ENCODE measurements at places on chromosomes 2 and 18.

DNA sequence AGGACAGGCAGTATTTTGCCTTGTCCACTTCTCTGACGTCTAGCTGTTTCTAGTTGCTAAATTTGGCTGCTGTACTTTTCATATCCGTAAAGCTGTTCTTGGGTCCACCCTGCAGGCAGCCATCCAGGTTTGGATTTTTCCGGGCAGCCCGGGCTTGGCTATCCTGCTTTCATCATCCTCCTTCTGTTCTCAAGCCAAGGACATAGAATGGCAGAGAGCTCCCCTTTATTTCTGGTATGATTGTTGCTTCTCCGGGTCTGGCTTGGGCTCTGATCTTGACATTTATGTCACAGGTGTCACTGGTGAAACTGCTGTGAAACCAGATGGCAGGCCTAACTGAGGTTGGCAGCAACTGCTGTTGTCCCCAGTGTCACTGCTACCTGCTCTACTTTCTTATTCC lies 35.5 kb downstream of the SCN2A start:
- DNase-seq, result no peak

GRCh38 chr2:69545477-69545932 lies 98.0 kb downstream of the AAK1 start:
- DNase-seq, result no peak

- no peak for DNase-seq
Measured at GRCh38 chr2:152405206-152406118, 70.5 kb downstream of the FMNL2 start.

DNA sequence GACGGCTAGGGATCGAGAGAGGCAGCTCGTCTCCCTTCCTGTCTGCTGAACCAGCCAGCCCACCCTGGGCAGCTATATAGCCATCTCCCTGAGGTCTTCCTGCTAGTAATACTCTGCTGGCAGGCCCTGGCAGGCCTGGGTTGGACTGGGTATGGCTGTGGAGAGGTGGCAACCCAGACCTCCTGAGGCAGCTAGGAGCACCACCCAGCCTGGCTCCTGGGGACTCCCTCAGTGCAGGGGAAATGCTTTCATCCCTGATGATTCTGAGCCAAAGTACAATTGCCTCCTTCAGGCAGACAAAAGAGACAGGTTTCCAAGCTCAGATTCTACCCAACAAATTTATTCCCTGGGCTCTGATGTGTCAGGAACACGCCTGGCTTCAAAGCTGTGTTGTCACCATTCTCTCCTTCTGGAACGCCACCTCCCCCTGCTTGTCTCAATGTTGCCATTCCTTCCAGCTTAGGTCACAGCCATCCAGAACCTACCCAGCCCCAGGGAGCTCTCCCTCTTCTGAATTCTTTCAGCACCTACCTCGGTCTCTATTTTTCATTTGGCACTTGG lies 4.7 kb upstream of the DNAJB2 start:
- DNase-seq, result no peak

DNA sequence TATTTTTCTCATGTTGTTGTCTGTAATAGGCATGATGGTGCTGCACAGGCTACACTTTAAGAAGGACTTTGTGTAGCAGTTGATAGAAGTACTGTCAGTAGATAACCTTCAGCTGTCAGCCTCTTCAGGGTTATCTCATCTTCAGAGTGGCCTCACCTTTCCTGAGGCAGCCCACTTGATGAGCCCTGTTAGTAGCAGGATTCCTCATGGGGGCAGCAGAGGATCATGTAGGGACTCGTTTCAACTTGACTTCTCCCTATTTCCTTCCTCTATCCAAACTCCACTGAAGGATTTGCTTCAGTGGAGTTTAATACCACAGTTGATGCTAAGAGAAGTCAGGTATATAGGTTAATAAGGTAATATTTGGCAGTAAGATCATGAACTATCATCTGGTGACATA lies 530.3 kb upstream of the FSIP2 start:
- no peak for DNase-seq

DNA sequence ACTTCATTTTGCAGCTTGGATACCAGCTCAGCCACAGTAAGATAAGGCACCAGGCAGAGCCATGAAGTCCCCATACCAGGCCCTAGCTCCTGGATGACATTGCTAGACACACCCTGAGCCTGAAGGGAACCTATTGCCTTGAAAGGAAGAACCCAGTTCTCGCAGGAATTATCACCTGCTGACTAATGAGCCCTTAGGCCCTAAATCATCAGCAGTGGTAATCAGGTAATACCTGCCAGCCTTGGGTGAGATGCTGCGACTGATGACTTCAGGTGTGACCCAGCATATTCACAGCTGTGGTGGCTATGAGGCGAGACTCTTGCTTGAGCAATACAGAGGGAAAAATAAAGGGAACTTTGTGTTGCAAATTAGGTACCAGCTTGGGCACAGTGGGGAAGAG lies 24.9 kb downstream of the CLK1 start:
- no peak for DNase-seq

- DNase-seq, result no peak
Measured at GRCh38 chr2:35462226-35462998, 893.2 kb upstream of the CRIM1 start.

GRCh38 chr2:3490191-3491170 lies 28.9 kb downstream of the ADI1 start:
- DNase-seq, result no peak

DNA sequence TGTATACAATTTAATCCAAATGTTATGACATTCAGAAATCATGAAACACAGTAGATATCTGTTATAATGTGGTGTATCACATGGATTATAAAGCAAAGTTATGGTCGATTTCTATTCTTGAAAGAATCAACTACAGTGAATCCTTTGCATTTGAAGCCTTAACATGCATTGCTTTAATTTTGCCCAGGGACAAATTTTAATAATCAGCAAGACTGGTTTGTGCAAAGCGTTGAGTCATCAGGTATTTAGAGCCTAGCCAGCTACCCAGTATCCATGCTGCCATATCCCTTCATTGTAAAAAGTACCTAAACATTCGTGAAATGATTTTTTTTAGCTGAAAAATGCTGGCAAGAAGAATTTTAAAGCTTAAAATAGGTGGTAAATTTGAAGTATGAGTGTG lies 8.9 kb upstream of the SPDYA start:
- DNase-seq, result no peak

DNA sequence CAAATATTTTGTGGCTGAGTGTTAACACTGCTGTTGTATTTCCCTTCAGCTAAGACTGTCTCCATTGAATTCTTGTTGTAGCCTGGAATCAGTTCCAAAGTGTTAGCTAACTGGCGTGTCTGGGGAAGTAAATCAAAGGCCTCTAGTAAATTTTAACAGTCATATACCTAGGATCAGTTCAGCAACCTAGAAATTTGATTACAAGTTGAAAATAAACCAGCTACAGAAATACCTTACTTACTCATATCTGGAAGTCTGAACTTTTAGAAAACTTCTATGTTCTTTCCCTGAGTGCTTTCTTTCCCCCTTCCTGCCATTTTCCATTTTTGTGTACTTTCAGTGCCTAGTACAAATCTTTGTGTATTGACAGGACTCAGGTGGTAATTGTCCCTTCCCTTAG lies 396.7 kb upstream of the DCC start:
- DNase-seq, result no peak

- no peak for DNase-seq
Measured at GRCh38 chr2:105853354-105854088, 108.8 kb downstream of the NCK2 start.

DNA sequence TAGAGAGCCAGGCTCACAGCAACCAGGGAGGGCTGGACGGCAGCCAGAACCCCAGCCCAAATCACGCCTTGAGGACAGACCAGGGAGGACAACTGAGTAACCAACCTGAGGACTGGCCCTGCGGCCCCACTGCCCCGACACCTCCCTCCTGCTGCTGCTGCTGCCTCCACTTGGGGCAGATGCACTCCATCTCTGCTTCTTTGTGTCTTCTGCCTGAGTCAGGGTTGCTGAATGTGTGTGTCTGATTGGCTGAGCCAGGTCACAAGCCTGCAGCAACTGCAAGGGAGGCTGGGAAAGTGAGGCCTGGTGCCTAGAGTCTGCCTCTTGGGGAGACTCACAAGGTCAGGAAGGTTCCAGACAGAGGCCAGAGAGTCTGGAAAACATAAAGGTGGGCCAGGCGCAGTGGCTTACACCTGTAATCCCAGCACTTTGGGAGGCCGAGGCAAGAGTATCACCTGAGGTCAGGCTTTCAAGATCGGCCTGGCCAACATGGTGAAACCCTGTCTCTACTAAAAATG lies 83.4 kb downstream of the ZFP36L2 start:
- DNase-seq, result no peak
